ENCODE measurements at places on chromosomes 2 and 18. TPM values are rescaled to one million over a fixed set of nuclear protein-coding genes. Genes with fewer than 3 reads are reported as not detected.

GRCh38 chr2:54226260-54226659 is 29.8 kb downstream of the TSPYL6 start:
- no peak overlapping the region for H3K27ac ChIP-seq
- no peak overlapping the region for H3K4me3 ChIP-seq
- H3K27me3 ChIP-seq: no peaks in the 10 kb centered on the region
- H3K36me3 ChIP-seq: no peaks in the 10 kb centered on the region

DNA sequence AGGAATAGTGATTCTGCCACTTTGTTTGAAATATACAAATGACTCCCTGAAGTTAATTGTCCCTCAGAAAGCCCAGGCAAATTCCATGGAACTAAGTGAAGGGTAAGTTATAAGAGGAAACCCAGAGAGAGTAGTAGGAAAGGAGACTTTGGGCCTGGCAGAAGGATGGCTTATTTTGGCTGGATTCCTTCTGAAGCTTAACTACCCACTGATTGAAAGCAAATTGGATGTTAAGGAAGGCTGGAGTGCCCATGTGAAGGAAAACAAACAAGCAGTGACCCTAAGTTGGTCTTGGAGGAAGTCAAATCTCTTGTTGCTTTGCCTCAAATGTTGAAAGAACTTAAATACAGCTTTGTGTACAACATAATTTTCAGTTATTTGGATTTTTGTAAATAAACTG is 1106.4 kb upstream of the ZEB2 start:
- no peaks in the 10 kb centered on the region for H3K27me3 ChIP-seq
- H3K36me3 ChIP-seq: no peaks in the 10 kb centered on the region
- no peak for DNase-seq
- H3K4me3 ChIP-seq: no peak overlapping the region
- H3K4me1 ChIP-seq: no peaks in the 10 kb centered on the region

The FAM237A gene
- total RNA-seq: not detected

- no peak overlapping the region for H3K4me3 ChIP-seq
- no peaks in the 10 kb centered on the region for H3K36me3 ChIP-seq
- no peak for DNase-seq
- no peak overlapping the region for H3K27ac ChIP-seq
Measured at GRCh38 chr18:56462276-56462675, 176.1 kb downstream of the TXNL1 start.

The PDE1A gene
- total RNA-seq: not detected

DNA sequence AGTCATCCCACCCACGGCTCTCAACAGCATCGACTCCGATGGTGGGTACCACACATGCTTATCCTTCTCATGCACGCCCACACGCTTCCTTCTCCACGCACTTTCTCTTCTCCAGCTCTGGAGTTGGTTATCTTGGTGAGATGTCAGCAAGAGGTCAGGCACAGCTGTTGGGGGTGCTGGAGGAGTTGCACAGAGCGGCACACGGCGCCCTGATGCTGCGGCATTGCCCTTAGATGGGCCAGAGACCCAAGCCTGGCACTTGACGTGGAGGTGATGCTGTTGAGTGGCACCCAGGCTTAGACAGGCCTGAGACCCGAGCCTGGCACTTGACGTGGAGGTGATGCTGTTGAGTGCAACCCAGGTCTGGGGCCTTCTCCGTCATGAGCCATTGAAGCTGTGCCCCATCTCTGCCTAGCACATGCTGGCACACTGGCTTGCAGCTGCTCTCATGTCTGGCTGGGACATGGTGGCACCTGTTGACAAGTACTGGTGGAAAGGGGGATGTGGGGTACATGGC is 83.2 kb downstream of the DGKD start:
- H3K36me3 ChIP-seq: peaks cover 28% of the 10 kb centered on the region
- DNase-seq: no peak
- H3K27ac ChIP-seq: no peak overlapping the region

The AFF3 gene
- total RNA-seq: 19.8 TPM

The NMS gene
- not detected for total RNA-seq

DNA sequence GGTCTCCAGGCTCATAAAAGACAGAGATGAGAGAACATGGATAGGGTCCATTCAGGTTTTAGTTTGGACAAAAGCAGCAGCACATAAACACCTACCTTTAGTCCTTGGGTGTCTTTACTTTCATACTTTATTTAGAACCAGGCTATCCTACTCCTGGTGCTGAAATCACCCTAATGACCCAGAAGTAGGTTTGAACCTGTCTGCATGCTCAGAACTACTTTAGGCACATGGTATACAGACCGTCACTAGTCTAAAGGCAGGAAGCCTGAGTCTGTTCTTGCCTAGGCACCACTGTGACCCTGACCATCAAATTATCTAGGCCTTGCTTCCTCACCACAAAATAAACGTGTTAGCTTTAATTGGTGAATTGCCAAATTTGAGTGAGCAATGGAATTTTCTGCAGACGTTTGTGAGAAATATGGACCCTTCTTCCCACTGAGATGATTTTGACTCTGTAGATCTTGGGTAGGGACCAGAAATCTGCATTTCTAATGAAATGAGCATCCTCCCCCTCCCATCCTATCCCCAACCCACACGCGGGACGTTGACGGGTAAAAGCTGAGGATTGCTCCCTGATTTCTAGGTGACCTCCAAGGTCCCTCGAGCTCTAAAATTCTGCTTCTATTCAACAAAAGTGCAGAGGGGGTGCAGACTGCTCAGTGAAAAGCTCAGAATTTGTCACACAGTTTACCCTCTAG is 75.1 kb downstream of the PLEKHM3 start:
- no peak for DNase-seq
- H3K27ac ChIP-seq: no peak overlapping the region
- H3K4me3 ChIP-seq: no peak overlapping the region

- peaks cover 5% of the 10 kb centered on the region for H3K27me3 ChIP-seq
- no peak for DNase-seq
- no peaks in the 10 kb centered on the region for H3K4me1 ChIP-seq
Measured at GRCh38 chr2:32904751-32905150, 42.0 kb upstream of the LTBP1 start.

The ATOH8 gene
- 0.46 TPM for total RNA-seq

DNA sequence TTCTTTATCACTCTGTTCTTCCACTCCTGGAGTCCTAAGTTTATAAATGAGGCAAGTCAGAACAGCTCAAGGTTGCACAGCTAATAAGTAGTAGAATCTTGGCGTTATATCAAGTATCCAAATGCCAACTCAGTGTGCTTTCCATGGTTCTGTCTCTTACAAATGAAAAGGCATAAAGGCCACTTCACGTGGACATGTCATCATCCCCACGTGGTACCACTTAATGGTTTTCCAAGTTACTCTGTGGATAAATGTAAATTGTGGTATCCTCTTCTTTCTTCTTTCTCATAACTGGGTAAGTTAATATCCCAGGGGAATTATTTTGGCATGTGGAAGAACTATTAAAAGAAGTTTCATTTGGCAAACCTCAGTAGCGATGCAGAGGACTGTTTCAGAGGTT is 131.5 kb upstream of the L3MBTL4 start:
- H3K27me3 ChIP-seq: no peaks in the 10 kb centered on the region
- H3K4me1 ChIP-seq: no peaks in the 10 kb centered on the region
- H3K4me3 ChIP-seq: no peak overlapping the region
- DNase-seq: no peak
- H3K36me3 ChIP-seq: no peaks in the 10 kb centered on the region

- no peaks in the 10 kb centered on the region for H3K36me3 ChIP-seq
- peak; percentile 87 for DNase-seq
- H3K4me1 ChIP-seq: peaks cover 63% of the 10 kb centered on the region
- H3K27ac ChIP-seq: peak overlapping the region; percentile 93
- peak overlapping the region; percentile 26 for H3K4me3 ChIP-seq
Measured at GRCh38 chr2:234463626-234464290, 33.1 kb downstream of the ARL4C start.

The HOXD13 gene
- not detected for total RNA-seq

- H3K27ac ChIP-seq: no peak overlapping the region
- no peak for DNase-seq
- peaks cover 6% of the 10 kb centered on the region for H3K36me3 ChIP-seq
- H3K4me3 ChIP-seq: no peak overlapping the region
- H3K27me3 ChIP-seq: no peaks in the 10 kb centered on the region
- no peaks in the 10 kb centered on the region for H3K4me1 ChIP-seq
Measured at GRCh38 chr2:44230378-44230777, 44.9 kb upstream of the SLC3A1 start.

GRCh38 chr2:233917116-233917515 is at the start of gene TRPM8:
Gene TRPM8 (plus strand): TSS chr2:233917373. CDS start chr2:233926538, 9,165 bp downstream.
- H3K4me1 ChIP-seq: no peaks in the 10 kb centered on the region
- no peaks in the 10 kb centered on the region for H3K27me3 ChIP-seq
- no peak for DNase-seq
- H3K27ac ChIP-seq: no peak within 1 kb of the TSS

GRCh38 chr2:172053486-172053885 is 31.8 kb upstream of the DLX1 start:
- no peaks in the 10 kb centered on the region for H3K4me1 ChIP-seq
- no peaks in the 10 kb centered on the region for H3K27me3 ChIP-seq
- no peaks in the 10 kb centered on the region for H3K36me3 ChIP-seq
- no peak overlapping the region for H3K4me3 ChIP-seq
- DNase-seq: no peak

The TYMS gene
- total RNA-seq: 2.0 TPM

GRCh38 chr2:72150157-72150860 is 2.6 kb upstream of the CYP26B1 start:
- H3K4me3 ChIP-seq: peak overlapping the region; percentile 64
- H3K27ac ChIP-seq: no peak overlapping the region
- peaks cover 4% of the 10 kb centered on the region for H3K4me1 ChIP-seq
- H3K36me3 ChIP-seq: no peaks in the 10 kb centered on the region

The CDKL4 gene
- total RNA-seq: not detected

DNA sequence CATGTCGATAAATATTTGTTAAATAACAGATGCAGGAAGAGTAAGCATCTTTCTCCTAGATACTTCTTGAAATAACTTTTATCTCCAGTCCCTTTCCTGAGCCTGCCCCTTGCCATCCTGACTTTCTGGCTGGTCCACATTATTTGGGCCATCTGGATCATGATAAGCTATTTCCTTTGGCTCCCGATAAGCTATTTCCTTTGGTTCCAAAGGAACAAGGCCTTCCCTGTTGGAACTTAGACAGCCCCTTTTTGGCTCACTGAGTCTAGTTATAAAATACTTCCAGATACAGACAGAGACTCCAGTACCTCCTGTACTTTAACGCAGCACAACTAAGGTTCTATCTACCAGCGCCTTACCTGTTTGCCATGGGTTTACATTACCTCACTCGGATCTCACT is 205.3 kb upstream of the CCDC150 start:
- H3K27me3 ChIP-seq: no peaks in the 10 kb centered on the region
- H3K36me3 ChIP-seq: no peaks in the 10 kb centered on the region
- H3K27ac ChIP-seq: no peak overlapping the region
- no peak for DNase-seq
- no peaks in the 10 kb centered on the region for H3K4me1 ChIP-seq

Data from naive thymus-derived CD4-positive, alpha-beta T cell (primary cell).